Neural progenitor cell (in vitro differentiated cells): ENCODE measurements at places on chromosomes 16 and 17. TPM values are rescaled to one million over a fixed set of nuclear protein-coding genes. Genes with fewer than 3 reads are reported as not detected.

- no peak for DNase-seq
- H3K27ac ChIP-seq: no peak overlapping the region
- no peaks in the 10 kb centered on the region for H3K27me3 ChIP-seq
- H3K36me3 ChIP-seq: no peaks in the 10 kb centered on the region
- H3K4me3 ChIP-seq: no peak overlapping the region
Measured at GRCh38 chr17:72984926-72985325, 107.6 kb downstream of the SLC39A11 start.

DNA sequence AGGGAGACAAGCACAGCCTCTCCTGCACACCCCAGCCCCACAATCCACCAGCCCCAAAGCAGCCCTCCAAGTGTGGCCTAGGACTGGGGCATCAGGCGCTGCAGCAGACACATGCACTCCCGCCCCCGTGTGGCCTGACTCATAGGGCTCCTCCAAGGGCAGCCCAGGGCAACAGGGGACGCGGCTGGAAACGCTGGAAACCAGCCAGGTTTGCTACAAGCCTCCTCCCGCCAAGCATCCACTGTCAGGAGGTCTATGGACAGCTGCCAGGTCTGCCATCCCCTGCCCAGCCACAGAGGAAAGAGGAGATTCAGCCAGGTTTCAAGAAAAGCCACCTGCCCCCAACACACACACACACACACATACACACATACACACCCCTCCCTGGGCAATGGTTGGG is 25.8 kb downstream of the SRCIN1 start:
- no peaks in the 10 kb centered on the region for H3K36me3 ChIP-seq
- H3K27ac ChIP-seq: no peak overlapping the region

DNA sequence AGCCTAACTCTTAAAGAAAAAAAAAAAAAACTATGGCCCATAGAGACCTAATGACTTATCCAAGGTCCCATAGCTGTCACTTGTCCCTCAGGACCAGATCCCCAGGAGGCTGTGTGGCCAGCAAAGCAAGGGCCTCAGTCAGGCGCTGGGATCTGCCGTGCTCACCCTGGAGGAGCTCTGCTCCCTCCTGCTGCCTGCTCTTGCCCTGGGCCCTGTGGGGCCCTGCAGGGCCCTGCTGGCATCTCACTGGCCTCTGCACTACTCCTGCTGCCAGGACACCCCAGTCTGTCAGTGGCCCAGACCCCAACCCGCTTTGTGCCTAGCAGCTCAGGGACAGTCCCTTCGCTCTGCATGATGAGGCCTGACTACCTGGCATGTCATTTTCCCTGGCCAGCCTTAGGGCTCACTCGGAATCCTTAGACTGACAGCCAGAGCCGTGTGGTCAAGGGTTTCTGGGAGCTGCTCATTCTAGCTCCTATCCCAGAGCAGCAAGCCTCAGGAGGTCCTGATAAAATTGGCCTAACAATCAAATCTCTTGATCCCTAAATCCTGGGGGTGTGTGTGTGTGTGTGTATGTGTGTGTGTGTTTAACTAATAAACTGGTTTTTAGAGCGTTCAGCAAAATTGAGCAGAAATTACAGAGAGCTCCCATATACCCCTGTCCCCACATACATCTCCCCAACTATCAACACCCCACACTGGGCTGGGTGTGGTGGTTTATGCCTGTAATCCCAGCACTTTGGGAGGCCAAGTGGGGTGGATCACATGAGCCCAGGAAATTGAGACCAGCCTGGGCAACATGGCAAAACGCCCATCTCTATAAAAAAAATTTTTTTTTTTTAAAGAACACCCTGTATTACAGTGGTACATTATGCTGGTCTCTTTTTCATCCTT is 21.7 kb downstream of the KATNIP start:
- no peak overlapping the region for H3K4me3 ChIP-seq
- H3K4me1 ChIP-seq: peaks cover 14% of the 10 kb centered on the region
- H3K27me3 ChIP-seq: no peaks in the 10 kb centered on the region

DNA sequence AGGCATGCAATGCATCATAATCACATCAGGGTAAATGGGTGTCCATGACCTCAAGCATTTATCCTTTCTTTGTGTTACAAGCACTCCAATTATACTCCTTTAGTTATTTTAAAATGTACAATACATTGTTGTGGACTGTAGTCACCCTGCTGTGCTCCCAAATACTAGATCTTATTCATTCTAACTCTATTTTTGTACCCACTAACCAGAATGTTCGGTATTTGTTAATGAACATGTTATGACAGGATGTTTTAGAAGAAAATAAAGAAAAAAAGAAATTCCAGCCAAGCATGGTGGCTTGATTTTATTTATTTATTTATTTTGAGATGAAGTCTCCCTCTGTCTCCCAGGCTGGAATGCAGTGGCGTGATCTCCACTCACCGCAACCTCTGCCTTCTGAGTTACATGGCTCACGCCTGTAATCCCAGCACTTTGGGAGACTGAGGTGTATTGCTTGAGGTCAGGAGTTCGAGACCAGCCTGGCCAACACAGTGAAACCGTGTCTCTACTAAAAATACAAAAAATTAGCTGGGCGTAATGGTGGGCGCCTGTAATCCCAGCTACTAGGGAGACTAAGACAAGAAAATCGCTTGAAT is 1.8 kb upstream of the NDE1 start:
- no peaks in the 10 kb centered on the region for H3K36me3 ChIP-seq
- no peak for DNase-seq

- no peak overlapping the region for H3K27ac ChIP-seq
- peaks cover 25% of the 10 kb centered on the region for H3K4me1 ChIP-seq
- no peak overlapping the region for H3K4me3 ChIP-seq
- DNase-seq: no peak
- H3K27me3 ChIP-seq: no peaks in the 10 kb centered on the region
- H3K36me3 ChIP-seq: peaks cover 3% of the 10 kb centered on the region
Measured at GRCh38 chr16:9114112-9114511, 22.7 kb downstream of the HAPSTR1 start.

Gene HSPB9
- total RNA-seq: 0.12 and 0.65 TPM in 2 replicates
